ENCODE measurements at places on chromosomes 12 and 14.

DNA sequence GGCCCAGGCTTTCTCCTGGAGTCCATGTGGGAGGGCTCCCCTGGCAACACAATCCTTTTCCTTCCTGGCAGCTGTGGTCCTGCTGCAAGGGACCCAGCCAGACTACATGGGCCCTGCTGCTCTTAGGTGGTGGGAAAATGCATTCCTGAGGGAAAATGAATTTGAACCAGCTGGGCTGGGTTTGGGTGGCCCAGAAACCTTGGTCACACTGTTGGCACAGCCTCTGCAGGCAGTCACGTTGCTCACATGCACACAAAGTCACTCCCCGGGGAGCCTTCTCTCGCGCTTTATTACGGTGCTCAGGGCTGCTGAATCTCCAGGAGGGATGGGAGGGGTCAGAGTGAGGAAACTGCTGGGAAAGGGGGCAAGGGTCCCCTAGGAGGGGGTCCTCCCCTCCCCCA, 17.2 kb downstream of the PLEKHG3 start:
- no peak for DNase-seq

DNA sequence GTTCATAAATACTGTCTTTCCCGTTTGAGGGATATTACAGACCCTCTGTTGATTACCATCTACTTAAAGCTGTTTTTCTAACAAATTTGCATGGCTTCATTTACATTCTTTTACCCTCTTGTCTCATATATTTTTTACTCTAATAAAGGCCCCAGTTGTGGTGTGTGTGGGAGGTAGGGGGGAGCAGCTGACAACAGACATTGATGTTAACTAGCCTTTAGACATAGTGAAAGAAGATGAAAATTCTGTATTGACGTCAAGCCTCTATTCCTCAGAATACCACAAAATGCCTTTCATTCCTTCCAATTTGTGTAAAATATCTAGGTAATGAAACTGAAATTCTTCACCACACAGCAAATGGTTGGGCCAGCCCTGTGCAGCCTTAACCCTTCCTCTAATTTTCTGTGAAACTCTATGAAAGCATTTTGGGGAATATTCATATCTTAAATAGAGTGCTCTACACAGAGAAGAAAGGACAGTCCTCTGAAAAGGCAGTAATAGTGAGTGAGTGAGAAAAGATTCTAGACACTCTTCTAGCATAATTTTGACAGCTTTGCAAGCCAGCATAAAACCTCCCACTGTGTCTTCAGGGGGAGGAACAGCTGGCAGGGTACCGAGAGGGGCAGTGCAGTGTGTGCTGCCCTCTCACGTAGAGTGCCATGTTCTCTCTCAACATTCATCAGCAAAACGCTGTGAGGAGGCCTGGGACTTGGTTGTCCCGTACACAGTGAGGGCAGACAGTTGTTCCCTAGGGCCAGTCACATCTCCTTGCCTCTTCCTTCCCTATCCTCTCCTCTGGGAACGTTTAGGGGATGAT, 20.1 kb upstream of the CERS5 start:
- no peak for DNase-seq

DNA sequence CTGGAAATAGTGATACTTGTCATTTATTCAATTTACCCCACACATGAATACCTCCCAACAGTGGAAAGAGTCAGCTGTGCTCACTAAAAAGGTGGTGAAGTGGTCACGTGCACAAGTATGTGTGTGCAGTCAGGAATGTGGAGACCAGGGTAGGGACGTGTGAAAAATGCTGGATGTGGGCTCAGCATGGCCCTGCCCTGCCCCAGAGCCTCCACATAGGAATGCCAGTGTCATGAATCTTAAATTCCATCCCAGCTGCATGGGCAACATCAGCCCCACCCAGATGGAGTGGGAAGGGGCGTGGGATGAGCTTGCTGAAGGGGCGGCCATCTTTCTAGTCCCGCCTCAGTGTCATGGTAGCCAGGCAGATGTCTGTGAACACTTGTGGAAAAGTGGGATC, 87.7 kb downstream of the C12orf75 start:
- DNase-seq = no peak

DNA sequence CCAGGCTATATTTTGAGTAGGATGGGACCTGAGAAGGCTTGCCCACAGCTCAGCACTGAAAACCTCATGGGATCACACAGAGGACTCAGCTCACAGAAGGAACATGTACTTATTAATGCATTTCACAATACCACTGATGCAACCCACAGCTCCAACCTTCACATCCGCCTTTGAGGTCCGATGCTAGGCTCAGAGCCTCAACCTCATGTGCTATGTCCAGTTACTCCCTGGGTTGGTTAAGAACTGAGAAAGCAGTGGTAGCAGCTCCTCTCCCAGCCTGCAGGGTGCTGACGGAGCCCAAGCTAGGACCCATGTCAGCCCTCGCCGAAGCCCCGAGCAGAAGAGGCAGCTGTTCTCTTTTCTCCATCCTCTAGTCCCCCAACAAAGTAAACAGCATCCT, 52.9 kb downstream of the SPTB start:
- peak; percentile 81 for DNase-seq

DNA sequence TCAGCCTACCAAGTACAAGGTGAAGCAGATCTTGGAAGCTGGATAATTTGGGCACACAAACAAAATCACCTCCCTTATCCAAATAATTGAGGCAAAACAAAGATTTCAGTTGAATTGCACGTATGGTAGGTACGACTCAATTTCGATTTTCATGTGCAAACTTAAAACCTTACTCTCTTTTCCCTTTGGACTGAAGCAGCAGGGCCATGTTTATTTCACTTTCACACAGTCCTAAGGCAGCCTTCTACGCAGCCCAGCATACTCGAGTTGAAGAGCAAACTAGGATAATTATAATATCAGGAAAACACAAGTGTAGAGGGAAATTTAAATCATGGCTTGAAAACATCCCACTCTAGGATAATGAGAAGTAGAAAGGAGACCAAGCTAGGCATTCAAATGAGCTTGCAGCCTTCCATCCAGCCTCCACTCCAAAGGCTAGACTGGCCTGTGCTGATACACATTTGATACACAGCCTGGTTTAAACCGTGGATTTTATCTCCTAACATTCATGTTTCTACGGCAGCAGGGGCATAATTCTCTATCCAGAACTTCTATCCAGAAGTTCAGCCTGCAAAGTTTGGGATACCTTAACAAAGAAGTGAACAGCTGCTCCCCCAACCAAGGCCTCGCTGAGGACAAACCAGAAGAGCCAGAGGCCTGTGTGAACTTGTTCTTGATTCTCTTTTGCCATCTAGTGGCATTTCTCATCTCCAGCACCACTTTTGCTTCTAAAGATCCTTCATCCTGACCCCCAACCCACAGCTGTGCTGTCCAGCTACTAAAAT, 2.4 kb upstream of the RNASE7 start:
- peak; percentile 59 for DNase-seq
